ENCODE measurements at places on chromosomes 16 and 17.

DNA sequence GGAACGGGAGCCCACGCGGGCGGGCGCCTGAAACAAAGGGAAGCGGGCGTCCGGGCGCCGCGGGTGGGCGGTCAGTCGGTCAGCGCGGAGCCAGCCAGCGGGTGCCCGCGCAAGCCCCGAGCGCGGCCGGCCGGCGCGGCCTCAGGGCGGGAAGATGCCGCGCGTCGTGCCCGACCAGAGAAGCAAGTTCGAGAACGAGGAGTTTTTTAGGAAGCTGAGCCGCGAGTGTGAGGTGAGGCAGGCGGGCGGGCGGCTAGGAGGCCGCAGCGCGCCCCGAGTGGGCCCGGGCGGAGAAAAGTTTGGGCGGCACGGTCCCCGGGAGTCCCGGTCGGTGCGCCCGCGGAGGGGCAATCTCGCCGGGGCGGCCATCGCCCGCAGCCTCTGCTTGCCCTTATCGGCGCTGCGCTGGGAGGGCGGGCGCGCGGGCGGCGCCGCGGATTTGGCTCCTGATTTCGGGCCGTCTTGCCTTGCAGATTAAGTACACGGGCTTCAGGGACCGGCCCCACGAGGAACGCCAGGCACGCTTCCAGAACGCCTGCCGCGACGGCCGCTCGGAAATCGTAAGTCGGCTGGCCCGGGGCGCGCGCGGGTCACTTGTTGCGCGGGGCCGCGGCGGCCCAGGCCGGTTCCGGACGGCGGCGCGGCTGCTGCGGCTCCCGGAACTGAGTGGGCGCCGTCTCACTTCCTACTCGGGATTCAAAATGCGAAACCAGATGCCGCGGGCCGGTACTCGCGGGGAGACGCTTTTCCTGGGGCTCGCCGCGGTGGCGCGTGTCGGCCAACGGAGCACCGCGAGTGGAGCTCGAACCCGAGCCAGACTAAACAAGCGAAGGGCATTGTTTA, 526 bp downstream of the CBFB start:
- no peak for DNase-seq

GRCh38 chr16:4309833-4310266, 6.0 kb upstream of the GLIS2 start:
- peak; percentile 85 for DNase-seq

DNA sequence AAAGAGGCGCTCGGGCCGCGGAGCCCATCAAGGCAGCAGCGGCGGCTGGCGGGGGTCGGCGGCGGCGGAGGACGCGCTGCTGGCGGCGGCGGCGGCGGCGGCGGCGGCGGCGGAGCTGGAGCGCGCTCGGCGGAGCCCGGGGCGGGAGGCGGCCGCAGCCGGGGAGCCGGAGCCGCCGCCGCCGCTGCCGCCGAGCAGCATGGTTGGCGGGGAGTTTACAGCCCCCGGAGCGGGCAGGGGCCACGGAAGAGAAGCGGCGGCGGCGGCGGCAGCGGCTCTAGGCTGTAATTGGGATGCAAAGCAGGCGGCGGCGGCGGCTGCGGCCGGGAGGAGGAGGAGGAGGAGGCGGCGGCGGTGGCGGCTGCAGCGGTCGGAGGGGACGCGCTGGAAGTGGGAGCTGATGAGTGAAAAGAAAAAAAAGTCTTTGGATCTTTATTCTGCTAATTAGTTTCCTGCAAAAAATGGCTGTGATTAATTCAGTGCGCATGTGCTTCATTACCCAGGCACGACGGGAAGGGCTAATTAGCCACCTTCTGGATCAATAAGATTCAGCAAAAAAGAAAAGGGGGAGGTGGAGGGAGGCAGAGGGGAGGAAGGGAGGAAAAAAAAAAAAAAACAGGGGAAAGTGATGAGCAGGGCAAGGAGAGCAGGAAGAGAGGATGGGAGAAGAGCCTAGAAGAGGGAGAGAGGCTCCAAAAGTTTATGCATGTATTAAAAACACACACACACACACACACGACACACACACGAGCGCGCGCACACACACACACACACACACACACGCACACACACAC, 10.9 kb upstream of the ZFHX3 start:
- DNase-seq: peak; percentile 69

- DNase-seq: no peak
Observed at GRCh38 chr16:74902161-74902560, 82.8 kb downstream of the WDR59 start.
